Stimulated activated CD4-positive, alpha-beta T cell treated with anti-CD3 and anti-CD28 coated beads, Interleukin-15, amount 100 ng/mL, for 1 hour (primary cell): ENCODE measurements at places on chromosomes 7 and 10.

GRCh38 chr10:77492368-77492994 is 145.1 kb downstream of the KCNMA1 start:
- no peak for DNase-seq

- no peak for DNase-seq
Measured at GRCh38 chr10:62463364-62463763, 89.2 kb downstream of the ZNF365 start.

DNA sequence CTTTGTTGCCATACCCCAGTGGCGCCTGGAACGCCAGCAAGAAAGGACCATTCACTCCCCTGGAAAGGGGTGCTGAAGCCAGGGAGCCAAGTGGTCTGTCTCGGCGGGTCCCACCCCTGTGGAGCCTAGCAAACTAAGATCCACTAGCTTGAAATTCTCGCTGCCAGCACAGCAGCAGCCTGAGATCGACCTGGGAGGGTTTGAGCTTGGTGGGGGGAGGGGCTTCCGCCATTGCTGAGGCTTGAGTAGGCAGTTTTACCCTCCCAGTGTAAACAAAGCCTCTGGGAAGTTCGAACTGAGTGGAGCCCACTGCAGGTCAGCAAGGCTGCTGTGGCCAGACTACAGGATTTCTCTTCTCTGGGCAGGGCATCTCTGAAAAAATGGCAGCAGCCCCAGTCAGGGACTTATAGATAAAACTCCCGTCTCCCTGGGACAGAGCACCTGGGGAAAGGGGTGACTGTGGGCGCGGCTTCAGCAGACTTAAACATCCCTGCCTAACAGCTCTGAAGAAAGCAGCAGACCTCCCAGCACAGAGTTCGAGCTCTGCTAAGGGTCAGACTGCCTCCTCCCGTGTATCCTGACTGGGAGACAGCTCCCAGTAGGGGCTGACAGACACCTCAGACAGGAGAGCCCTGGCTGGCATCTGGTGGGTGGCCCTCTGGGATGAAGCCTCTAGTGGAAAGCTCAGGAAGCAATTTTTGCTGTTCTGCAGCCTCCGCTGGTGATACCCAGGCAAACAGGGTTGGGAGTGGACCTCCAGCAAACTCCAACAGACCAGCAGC is 281.1 kb upstream of the SP4 start:
- DNase-seq: no peak

DNA sequence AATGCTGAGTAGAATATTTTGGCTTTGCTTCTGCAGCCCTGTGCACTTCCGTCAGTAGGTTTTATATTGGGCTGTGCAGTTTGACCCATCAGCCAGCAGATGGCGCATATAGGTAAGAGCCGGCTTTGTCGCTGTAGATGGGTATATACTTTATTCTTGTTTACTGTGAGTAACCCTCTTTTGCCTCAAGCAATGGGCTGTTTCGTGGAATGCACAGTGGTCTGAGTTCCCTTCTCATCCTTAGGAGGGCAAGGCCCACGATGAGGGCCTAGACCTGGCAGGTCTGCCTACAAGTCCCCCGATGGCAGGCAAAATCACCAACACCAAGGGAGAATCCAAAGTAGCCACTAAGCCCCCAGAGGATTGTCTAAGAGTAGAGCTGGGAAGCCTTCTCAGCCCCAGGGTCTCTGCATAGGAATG is 1002.9 kb upstream of the KCND2 start:
- DNase-seq: no peak

- no peak for DNase-seq
Measured at GRCh38 chr10:113954409-113954808, 89.3 kb upstream of the ADRB1 start.

DNA sequence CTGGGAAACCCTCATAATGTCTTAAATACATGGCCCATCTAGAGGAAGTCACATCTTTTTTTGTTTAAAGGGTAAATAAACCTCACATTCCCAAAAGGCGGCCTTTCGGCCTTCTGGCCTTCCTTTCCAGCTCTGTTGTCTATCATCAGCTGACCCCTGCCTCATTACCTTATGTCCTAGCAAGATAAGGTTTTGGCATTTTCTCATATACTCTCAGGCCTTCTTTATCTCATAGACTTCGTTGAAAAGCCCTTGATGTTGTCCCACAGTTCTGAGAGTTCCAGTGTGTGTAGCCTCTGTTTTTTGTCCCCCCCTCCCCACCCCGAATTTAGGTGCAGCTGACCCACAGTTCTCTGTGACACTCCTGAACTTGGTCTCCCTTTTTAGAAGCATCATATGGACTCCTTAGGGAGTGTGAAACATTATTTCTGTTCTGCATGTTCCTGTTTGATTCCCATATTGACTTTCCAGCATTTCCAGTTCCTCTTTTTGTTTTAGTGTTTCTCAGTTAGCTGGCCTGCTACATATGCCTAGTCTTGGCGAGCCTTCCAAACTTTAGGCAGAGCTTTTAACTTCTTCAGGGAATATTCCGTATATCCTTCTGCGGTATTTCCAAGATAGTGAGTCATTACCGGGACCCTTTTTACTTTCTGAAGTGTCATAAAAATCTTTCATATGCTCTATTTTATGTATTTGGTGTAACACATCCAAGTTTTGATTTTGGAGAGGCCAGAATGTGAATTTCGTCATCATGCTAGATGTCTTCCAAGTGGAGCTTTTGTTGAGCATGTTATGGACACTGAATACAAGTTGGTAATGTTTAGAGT is 138.5 kb downstream of the LRRC4 start:
- DNase-seq: no peak

DNA sequence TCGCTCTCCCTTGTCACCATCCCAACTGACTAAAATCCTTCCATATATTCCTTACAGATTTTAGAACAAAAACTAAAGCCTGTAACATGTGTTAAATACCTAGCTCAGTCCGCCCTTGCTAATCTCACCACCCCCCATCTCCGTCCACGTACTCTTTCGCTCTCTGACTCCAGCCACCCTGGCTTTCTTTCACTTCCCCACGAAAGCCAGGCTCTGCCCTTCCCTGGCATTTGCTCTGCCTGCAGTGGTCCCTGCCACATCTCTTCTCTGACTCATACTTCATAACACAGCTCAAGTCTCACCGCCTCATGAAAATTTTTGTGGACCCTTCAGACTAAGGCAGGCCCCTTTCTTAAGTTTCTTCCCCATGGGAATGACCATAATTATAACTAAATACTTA is 11.7 kb upstream of the GPAM start:
- no peak for DNase-seq

GRCh38 chr10:43822631-43823580 is 174.2 kb upstream of the ZNF32 start:
- DNase-seq: no peak

DNA sequence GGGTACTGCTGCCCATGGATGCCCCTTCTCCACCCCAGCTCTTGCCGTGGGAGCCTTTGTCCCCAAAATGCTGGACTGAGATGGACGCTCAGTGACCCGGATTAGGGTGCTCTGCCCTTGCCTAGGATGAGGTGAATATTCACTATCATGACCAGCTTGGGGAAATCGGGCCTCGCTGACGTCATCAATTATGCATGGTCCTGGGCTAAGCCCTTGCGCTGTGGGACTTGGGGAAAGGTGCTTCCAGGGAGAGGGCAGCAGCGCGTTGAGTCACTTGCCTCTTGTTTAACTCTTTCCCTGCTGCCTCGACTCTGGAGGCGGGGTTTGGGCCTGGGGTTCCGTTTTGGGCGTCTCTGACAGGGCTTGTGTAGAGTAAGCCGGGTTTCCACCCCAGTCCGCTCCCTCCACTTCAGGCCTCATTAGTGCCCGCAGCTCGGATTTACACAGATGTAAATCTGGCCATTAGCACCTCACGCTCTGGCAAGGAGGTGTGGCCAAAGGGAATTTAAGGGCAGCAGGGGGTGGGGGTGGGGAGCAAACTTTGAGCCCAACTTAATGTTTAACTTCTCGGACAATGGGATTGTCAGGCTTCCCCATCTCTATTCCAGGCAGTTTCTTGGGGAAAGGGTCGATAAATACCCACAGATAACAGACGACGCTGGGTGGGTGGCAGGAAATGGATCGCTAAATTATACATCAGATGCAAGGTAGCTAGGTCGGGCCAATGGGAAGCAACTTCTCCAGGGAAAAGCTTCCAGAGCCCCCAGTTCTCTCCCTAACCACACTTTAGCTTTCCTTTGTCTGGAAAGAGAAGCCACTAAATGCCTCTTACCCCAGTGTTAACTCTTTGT is 51.3 kb upstream of the TCF7L2 start:
- DNase-seq: no peak
